ENCODE measurements at places on chromosomes 1 and 21.

- DNase-seq, result no peak
These were observed 58.0 kb upstream of the PRMT6 start for GRCh38 chr1:106998431-106999002.

DNA sequence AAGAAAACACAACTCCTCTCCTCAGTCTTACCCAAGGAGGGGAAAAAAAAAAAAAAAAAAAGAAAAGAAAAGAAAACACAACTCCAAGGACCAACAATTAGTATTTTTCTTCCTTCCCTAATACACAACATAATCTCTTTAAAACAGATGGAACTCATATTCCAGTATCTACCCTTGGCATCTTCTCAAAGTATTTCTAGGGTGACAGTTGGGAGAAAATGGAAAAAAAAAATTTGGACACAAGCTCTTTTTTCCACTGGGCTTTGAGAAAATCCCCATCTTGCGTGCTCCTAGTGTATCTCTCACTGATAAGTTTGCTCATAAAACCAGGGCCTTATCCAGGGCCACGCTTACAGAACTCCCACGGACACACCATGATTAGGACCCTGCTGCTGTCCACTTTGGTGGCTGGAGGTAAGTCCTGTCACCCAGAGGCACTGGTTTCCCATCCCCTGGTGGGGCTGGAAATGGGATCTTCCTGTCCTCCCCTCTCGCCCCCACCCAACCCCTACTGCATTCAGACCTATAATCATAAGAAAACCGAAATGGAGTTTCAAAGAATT, at the start of gene CELA2B:
TSS of gene CELA2B (plus strand) at position 353 of the 563 bp plus-strand sequence. CDS start at position 375, 22 bp downstream.
- DNase-seq, result no peak

DNA sequence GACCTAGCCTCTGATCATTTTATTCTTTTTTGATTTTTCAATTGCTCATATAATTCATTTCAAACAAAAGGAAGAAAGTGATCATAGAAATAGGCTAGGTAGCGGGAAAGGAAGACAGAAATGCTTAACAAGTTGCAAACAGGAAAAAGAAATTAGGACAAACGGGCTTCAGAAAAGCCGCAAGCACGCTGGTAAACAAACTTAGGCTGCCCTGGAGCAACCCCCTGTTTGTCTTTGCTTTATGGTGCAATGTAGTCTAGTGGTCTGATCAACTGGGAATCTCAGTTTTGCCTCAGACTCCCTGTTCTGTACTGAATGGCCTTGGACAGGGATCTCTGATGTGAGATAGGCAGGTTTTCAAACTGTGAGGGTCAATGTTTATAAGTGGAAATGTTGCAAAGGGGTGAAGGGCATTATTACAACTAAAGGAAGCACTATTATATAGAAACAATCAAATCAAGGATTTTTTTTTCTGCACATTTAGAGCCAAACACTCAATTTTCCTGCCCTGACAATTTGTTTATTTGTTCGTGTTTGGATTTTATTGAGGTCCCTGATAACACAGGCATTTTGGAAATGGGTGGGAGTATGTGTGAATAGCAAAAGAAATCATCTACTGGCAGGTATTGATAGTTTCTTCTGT, 146.8 kb upstream of the NRIP1 start:
- no peak for DNase-seq

- no peak for DNase-seq
These were observed 66.1 kb downstream of the TMEM53 start for GRCh38 chr1:44608141-44608540.

- no peak for DNase-seq
These were observed 49.2 kb upstream of the C1orf198 start for GRCh38 chr1:230917284-230918135.

GRCh38 chr21:25191141-25191540, 416.1 kb downstream of the MRPL39 start:
- DNase-seq, result no peak

DNA sequence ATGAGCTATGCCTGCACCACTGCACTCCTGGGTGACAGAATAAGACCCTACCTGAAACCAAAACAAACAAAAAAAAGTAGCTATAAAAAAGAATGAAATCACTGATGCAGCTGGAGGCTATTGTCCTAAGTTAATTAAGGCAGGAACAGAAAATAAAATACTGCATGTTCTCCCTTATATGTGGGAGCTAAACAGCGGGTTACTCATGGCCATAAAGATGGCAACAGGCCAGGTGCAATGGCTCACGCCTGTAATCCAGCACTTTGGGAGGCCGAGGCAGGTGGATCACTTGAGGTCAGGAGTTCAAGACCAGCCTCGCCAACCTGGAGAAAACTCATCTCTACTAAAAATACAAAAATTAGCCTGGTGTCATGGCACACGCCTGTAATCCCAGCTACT, 152.7 kb downstream of the PIK3R3 start:
- no peak for DNase-seq

- DNase-seq, result no peak
These were observed 10.2 kb downstream of the MAP7D1 start for GRCh38 chr1:36166136-36166535.

GRCh38 chr1:94819945-94820746, at the start of gene SLC44A3:
Gene SLC44A3 (plus strand): TSS chr1:94820357. CDS start chr1:94820452, 95 bp downstream.
- DNase-seq, result no peak

DNA sequence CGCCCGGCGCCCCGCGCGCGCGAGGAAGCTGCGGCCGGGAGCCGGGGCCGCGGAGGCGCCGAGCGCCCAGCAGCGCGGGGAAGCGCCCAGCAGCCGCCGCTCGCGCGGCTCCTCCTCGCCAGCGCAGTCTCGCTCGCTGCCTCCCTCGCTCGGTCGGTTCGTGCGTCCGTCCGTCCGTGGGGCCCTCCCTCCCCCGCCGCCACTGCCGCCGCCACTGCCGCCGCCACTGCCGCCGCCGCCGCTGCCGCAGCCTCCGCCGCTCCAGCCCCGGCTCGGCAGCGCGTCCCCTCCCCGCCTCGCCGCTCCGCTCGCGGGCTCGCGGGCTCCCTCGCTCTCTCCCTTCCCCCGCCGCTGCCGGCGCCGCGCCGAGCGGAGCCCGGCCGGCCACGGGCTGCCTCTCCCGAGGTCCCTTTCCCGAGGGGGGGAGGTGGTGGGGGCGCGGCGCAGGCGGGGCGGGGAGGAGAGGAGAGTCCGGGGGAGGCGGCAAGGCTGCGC, at the start of gene KCND3:
TSS of gene KCND3 (minus strand) at position 138 of the 495 bp plus-strand sequence.
- DNase-seq, result no peak

GRCh38 chr1:22449636-22450035, 2.0 kb upstream of the ZBTB40 start:
- DNase-seq, result no peak

DNA sequence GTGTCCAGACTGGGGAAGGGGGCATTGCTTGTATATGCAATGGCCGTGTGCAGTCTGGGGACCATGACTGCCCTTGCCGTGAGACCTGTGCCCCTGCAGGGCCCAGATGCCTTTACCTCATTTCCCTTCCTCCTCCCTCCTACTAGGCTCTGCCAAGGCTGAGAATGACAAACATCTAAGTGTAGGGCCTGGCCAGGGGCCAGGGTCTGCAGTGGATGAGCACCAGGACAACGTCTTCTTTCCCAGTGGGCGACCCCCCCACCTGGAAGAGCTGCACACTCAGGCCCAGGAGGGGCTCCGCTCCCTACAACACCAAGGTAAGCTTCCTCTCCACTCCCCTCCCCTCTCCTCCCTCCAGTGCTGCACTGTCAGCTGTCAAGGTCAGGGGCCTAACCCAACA, 49.5 kb downstream of the YARS1 start:
- DNase-seq, result no peak

DNA sequence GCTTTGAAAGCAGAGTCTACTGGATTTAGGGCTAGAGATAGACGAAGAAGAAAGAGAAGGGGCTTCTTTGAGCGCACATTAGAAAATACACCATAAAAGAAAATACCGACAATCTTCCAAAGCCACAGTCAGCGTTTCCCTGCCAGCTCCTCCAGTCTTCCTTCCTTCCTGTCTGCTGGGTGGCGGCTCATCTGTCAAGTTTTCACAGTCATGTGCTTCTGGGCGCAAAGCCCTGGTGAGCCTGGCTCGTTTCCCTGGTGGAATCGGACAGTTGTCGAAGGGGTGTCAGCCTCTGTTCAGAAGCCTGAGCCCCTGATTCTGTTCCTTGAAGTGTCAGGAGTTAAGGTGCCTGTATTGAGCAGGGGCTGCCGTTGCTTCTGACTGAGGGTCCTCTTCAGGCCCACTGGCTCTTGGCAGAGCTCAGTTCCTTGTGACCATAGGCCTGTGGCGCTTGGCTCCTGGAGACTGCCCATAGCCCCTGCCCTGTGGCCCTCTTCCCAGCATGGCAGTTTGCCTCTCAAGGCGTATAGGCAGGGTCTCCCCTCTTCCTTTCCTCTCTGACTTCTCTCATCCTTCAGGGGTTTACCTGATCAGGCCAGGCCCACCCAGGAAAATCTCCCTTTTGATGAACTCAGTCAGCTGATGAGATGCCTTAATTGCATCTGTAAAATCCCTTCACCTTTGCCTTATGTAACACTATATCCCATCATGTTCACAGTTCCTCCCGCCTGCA, 58.6 kb downstream of the ADARB1 start:
- no peak for DNase-seq

GRCh38 chr1:162908780-162909179, 47.8 kb upstream of the CCDC190 start:
- no peak for DNase-seq

DNA sequence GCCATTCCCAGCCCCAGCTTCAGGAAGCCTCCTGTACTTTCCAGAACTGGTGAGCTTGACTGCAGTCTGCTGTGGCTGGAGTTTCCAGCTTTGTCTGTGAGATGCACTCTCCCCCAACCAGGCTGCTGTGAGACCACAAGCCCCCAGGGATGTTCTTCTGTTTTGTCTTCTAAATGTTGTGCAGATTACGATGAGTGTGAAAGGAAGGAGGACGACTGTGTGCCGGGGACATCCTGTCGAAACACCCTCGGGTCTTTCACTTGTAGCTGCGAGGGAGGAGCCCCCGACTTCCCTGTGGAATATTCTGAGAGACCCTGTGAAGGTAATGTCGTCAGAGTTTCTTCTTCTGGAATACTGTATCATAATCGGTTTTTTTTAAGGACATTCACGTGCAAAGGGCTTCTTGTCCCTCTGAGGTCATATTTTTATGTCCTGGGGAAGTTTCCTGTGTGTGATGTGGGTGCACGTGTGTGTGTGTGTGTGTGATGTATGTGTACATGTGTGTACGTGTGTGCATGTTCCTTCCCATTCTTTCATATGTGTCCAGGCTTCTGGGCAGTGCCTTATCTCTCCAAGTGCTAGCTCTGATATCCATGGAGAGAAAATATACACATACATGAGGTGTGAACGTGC, 49.9 kb downstream of the UMODL1 start:
- DNase-seq, result no peak

- no peak for DNase-seq
These were observed at the start of gene GPA33 for GRCh38 chr1:167090314-167090942. Gene GPA33 (minus strand): TSS chr1:167090377. CDS start chr1:167090287, 90 bp downstream.

DNA sequence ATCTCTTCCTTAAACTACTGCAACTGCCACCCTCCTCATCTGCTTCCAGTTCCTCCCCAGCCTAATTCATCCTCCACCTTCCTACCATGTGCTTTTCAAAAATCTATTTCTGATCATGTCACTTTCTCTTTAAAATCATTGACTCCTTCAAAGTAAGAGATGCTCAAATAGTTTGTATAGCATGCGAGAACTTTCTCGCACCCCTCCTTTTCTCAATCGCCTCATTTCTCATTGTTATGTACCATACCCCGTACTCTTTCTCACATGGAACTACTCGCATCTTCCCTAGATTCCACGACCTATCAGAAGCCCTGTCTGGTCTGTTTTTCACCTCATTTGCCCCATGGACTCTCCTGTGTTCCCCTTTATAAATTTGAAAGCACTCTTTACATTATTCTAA, 238.2 kb downstream of the NRIP1 start:
- no peak for DNase-seq

DNA sequence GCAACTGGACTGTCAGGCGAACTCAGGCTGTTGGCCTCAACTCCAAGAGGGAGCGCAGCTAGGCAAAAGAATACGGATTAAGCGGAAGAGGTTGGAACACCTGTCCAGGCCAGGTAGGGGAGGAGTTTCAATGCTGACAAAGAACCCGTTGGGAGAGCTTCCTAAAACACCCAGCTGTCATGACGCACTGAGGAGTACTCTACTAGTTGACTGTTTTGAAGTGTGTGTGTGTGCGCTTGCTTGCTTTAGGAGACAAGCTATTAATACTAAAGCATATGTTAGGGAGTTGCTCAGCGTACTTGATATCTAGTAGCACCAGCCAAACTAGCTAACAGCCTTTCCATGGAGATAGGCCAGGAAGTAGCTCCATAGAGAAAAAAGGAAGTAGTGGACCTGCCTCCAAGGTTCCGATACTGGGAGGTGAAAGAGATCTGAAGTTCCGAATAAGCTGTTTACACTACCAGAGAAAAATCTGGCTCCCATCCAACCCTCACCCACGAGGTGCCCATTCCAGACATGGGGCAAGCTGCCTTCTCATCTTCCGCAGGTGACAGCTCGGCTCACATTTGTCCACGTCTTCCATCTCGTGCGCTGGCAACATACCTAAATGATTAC, 974 bp upstream of the FNBP1L start:
- DNase-seq, result peak; percentile 78

GRCh38 chr1:54318246-54318814, 87.9 kb downstream of the SSBP3 start:
- no peak for DNase-seq

DNA sequence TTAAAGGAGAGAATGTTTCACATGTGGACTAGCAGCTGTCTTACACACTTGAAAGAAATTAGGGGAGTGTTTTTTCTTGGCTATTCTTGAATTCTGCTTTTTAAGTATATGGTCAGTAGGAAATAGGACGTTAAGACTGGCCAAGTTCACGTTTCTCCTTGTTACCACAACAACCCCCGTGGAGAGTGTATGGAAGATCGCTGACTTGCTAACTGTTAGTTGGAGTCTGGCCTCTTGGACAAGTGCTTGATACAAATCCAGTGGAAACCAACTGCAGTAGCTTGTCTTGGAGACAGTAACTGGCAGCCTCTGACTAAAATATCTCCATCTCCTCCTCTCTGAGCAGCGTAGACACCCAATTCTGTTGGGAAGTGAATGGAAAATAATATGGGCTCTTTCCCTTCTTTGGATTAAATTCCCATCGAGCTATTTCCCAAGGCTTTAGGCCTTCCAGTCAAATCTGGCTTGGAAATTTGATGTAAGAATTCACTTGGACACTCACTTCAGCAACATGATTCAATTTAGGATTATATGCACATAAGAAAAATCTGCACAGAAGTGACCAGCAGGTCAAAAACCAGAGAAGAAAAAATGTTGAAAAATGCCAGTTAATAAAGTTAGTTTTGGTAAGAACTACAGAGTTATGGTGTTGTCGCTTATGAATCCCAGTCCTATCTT, 3.6 kb upstream of the NFIA start:
- DNase-seq, result no peak

GRCh38 chr1:155134322-155134721, 1.3 kb upstream of the SLC50A1 start:
- no peak for DNase-seq

DNA sequence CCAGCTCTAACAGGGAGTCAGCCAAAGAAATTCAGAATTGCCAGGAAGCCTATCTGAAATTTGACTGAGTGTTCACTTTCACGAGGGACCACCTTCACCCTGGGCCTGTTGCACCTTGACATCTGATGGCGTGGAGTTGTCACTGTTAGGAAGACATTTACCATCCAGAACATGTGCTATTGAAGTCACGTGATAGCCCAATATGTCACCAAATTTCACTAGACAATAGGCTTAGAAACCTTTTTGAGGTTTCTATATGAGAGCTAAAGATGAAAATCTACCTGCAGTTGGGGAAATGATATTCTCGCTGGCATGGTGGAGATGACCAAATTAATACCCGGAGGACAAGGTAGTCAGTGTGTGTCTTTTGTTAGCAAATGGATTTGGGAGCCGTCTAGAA, 102.7 kb downstream of the HUNK start:
- no peak for DNase-seq

- no peak for DNase-seq
These were observed 84.1 kb downstream of the LYST start for GRCh38 chr1:235782601-235783000.
